ENCODE measurements at places on chromosomes 12 and 14.

- H3K4me3 ChIP-seq = no peak overlapping the region
- peaks cover 91% of the 10 kb centered on the region for H3K36me3 ChIP-seq
- DNase-seq = no peak
Observed at GRCh38 chr12:120573560-120573959, 7.6 kb downstream of the POP5 start.

DNA sequence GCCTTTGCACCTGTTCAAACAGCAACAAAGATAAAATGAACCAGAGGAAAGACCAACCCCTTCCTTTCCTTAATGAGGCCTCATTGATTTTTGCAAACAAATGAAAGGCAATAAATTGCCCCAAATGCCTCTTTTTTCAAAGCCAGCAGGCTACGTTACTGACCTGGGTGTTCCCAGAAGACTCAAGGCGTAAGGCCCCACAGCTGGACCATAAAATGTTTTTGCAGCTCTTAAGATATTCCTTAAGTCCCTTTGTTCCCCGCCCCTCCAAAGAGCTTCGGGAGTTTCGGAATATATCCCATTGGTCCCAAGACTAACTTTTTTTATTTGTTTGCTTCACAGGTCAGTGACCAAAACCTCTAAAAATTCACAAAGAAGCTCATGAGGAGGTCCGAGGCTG lies 462.9 kb upstream of the PRICKLE1 start:
- H3K4me3 ChIP-seq = no peak overlapping the region
- H3K27me3 ChIP-seq = no peaks in the 10 kb centered on the region
- DNase-seq = no peak
- no peaks in the 10 kb centered on the region for H3K36me3 ChIP-seq
- H3K4me1 ChIP-seq = peaks cover 2% of the 10 kb centered on the region
- no peak overlapping the region for H3K27ac ChIP-seq

DNA sequence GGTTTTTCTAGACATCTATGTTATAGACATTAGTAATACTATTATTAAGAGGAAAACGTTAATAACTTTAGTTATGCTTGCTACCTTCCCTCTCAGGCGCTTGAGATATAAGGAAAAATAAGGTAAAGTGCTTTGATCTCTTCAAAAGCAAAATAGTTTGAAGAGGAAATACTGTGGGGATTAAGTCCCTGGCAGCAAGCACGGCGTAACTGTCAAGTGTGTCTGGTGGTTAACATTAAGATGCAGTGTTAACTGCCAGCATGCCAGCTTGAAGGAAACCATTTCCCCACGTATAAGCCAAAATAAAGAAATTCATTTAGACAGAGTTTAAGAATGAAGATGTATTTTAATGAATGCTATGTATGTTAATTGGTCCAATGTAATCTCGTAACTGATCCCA lies 31.8 kb downstream of the PELI2 start:
- H3K27ac ChIP-seq = no peak overlapping the region
- H3K36me3 ChIP-seq = no peaks in the 10 kb centered on the region
- no peak for DNase-seq
- H3K4me3 ChIP-seq = no peak overlapping the region
- H3K27me3 ChIP-seq = peaks cover 4% of the 10 kb centered on the region

DNA sequence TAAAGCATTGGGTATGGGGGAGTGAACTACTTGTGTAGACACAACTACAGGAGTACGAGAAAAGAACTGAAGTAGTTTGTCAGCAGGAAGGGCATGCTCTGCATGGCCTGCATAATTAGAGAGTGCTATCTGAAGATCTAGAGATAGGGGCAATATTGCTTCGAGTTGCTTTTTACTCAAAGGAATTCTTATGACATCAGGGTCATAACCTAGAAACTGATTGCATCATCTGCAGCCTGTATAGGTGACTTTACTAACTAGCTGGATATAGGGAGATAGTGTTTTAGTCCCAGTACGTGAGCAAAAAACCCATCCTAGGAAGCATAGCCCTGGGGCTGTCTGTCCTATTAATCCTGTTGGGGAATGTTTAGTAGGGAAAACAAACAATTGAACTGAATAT lies 39.8 kb downstream of the TMTC3 start:
- H3K27me3 ChIP-seq = no peaks in the 10 kb centered on the region
- H3K4me1 ChIP-seq = peaks cover 4% of the 10 kb centered on the region
- DNase-seq = no peak

- no peak overlapping the region for H3K4me3 ChIP-seq
- DNase-seq = no peak
- H3K27me3 ChIP-seq = peaks cover 76% of the 10 kb centered on the region
- H3K36me3 ChIP-seq = no peaks in the 10 kb centered on the region
- H3K27ac ChIP-seq = no peak overlapping the region
- H3K4me1 ChIP-seq = peaks cover 8% of the 10 kb centered on the region
Observed at GRCh38 chr14:94773061-94773648, 3.2 kb upstream of the GSC start.

- H3K4me1 ChIP-seq = no peaks in the 10 kb centered on the region
- no peaks in the 10 kb centered on the region for H3K27me3 ChIP-seq
Observed at GRCh38 chr12:66387117-66387516, 84.8 kb downstream of the HELB start.

- H3K4me3 ChIP-seq = no peak overlapping the region
- no peaks in the 10 kb centered on the region for H3K27me3 ChIP-seq
- H3K4me1 ChIP-seq = peaks cover 26% of the 10 kb centered on the region
- H3K36me3 ChIP-seq = no peaks in the 10 kb centered on the region
Observed at GRCh38 chr12:53868511-53868986, 70.1 kb upstream of the HOXC13 start.

DNA sequence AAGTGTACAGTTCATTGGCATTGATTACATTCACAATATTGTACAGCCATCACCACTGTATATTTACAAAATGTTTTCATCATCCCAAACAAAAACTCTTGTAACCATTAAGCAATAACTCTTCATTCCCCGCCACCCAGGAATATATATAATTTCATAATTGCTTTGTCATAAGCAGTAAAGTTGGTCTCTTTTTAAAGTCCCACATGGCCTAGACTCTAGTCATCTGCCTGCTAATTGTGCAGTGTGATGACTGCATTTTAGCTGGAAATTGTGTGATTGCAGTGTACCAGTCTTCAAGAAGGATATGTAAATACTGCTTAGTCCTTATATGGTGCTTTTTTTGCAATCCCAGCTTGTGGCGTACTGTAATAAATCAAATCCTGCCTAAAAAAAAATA lies 75.1 kb upstream of the ATP2A2 start:
- DNase-seq = no peak
- H3K27ac ChIP-seq = no peak overlapping the region
- no peak overlapping the region for H3K4me3 ChIP-seq
- H3K36me3 ChIP-seq = peaks cover 23% of the 10 kb centered on the region
- H3K4me1 ChIP-seq = no peaks in the 10 kb centered on the region

DNA sequence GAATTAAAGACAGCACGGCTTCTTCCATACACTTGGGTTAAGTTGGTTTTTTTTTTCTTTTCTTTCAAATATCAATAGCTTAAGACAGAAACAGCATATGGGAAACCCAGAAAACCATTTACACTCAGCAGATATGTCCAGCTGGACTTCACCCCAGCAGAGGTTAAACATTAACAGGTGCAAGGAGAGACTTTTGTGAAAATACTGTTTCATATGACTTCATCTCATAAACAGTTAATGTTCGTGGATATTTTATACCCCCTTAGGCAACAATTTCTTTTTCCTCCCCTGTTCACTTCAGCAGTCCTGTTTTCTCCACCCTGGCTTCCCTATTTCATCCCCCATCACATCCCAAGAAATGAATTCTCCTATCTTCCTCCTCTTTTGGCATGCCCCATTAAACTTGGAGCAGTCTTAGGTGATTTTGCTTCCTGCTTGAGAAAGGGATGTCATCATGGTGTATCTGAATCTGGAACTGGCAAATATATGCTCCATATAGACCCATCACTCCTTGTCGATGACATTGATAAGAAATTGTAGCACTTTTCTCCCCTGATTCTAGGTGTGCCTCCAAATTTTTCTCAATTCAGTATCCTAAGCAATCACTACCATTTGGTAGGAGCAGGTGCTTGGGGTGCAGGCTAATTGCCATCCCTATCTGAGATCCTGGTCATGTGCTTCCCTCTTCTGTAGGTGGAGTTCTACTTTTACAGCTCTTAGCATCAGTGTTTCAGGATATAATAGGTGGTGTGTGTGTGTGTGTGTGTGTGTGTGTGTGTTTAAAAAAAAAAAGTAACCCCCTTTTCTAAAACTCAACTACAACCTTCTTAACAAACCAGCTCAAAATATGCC lies 67.9 kb downstream of the BMP4 start:
- no peaks in the 10 kb centered on the region for H3K27me3 ChIP-seq
- no peaks in the 10 kb centered on the region for H3K4me1 ChIP-seq
- H3K36me3 ChIP-seq = no peaks in the 10 kb centered on the region
- H3K27ac ChIP-seq = no peak overlapping the region
- no peak overlapping the region for H3K4me3 ChIP-seq

DNA sequence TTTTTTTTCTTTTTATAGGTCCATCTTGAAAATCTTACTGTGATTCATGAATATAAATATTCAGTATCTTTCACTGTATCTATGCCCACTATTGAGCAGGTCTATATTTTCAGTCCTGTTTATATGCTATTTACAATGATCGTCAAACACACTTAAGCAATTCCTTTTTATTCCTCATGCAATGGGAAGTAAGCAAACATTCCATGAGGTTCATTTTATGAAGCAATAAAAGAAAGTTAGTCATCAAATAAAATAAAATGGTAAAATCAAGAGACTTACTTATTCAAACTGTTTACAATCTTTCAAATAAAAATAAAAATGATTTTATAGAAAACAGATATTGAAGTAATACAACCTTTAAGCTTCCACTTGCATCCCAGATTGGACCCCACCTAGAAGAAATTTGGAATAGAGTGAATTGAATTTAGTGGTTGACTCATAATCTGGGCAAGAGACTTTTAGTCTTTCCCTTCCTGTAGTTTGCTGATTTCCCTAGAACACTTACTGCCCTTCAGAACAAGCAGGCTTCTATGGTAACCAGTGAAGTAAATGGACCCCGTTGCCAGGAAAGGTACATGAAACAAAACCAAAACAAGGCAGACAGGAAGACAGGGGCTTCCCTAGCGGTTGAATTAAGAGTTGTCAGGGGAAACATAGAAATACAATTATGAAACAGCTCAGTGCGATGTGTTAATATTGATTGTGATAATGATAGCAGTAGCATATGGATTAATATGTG lies 241.0 kb upstream of the ATP2B1 start:
- peak overlapping the region; percentile 94 for H3K27ac ChIP-seq
- H3K4me3 ChIP-seq = no peak overlapping the region
- no peaks in the 10 kb centered on the region for H3K27me3 ChIP-seq
- DNase-seq = no peak

DNA sequence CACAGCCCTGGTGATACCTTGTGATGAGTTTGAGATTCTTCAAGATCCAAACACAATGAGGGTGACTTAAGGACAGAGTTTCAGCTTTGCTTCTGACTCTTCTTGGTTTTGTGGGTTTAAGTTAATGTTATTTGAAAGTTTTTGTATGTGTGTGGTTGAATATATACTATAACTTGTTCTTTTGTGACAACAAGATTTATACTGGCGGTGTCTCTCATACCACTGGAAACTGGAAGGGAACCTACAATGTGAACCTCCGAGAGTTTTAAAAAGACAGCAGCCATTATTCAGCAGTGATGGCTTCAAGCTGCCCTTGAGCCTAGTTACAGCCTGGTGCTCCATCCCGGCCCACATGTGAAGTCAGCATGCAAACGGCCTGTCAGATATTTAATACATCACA lies 87.9 kb upstream of the IGF1 start:
- H3K27me3 ChIP-seq = no peaks in the 10 kb centered on the region
- no peak for DNase-seq
- H3K27ac ChIP-seq = peak overlapping the region; percentile 36
- no peaks in the 10 kb centered on the region for H3K36me3 ChIP-seq

DNA sequence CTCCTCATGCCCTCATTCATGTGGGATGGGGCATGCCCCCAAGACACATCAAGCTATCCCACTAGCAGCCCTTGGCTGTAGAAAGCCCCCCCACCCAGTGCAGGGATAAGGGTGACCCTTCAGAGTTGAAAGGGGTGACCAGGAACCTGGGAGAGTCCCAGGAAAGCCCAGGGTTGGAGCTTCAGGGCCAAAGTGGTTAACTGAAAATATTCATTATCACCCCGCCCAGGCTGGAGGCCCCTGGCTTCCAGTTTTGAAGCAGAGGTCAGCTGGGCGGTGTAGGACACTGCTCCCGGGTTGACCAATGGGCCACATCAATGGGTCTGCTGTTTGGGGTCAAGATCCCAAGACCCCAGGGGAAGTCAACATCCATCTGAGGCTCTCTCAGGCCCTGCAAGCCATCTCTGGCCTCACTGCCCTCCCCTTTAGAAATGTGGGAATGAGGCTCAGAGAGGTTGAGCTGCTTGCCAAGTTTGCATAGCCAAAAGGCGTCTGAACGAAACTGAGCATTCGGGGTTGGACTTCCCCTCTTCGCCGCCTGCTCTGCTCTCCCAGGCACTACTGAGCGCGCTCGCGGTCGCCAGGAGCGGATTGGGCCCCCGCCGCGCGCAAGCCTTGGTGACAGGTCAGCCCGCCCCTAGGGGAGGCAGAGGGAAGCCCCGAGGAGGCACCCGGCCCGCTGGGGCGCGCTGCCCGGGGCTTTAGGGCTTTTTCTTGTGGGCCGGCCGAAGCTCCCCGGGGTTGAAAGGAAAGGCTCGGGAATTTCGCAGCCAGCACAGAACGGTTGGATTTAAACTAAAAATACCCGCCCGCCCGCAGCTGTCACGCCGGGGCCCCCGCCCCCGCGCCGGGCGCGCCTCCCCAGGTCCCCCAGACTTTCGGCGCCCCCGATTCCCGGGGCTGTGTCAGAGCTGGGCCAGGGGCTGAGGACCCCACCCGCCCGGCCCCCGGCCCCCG lies 576 bp downstream of the SYNE3 start:
- peak overlapping the region; percentile 69 for H3K27ac ChIP-seq
- peaks cover 50% of the 10 kb centered on the region for H3K4me1 ChIP-seq
- DNase-seq = no peak
- no peaks in the 10 kb centered on the region for H3K27me3 ChIP-seq
- H3K4me3 ChIP-seq = peak overlapping the region; percentile 52

DNA sequence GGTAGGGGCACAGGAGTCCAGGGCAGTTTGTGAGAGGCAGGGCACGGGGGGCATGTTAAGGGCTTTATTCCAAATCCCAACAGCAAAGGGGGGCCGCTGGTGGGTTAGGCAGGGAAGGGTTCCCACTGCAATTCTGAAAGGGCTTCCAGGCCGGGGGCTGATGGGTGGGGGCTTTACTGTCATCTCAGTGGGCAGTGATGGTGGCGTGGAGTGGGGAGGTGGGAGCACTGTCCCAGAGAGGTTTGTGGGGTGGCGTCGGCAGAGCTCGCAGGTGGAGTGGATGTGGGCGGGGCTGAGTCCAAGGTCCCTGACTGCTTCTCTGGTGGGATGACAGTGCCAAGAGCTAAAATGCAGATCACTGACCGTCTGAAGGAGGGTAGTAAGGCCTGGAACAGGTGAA lies 121.6 kb upstream of the EVL start:
- H3K36me3 ChIP-seq = no peaks in the 10 kb centered on the region
- no peak for DNase-seq
- no peaks in the 10 kb centered on the region for H3K4me1 ChIP-seq
- H3K27me3 ChIP-seq = no peaks in the 10 kb centered on the region
- no peak overlapping the region for H3K27ac ChIP-seq
- H3K4me3 ChIP-seq = no peak overlapping the region

All from RWPE2 (cell line).